Endothelial cell (in vitro differentiated cells): ENCODE measurements at places on chromosomes 12 and 14. TPM values are rescaled to one million over a fixed set of nuclear protein-coding genes. Genes with fewer than 3 reads are reported as not detected.

GRCh38 chr14:103121846-103122584 lies 1.2 kb upstream of the TNFAIP2 start:
- peak; percentile 79 for DNase-seq

C12orf75 gene
- 24.0 TPM for total RNA-seq

DNA sequence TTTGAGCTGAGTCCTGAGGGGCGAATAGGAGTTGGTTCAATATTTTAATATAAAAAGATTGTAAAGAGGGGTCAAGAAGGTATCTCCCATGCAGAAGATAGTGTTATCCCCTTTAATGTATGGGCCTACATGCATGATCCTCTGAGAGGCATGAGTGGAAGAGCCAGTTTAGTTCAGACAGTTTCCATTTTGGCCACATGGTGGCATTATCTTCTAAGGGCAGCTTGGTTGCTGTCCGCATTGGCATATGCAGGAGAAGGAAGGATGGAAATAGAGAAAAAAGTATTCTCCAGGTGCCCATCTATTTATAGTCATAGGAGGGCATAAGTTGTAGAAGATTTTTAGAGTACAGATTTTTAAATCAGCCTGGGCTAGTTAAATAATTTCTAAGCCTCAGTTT lies 5.4 kb downstream of the SAMD4A start:
- peak; percentile 45 for DNase-seq

GRCh38 chr12:29694002-29694401 lies 89.7 kb downstream of the TMTC1 start:
- no peak for DNase-seq

GRCh38 chr12:66573605-66574004 lies 105.3 kb downstream of the GRIP1 start:
- DNase-seq: no peak

GRCh38 chr12:52788876-52789636 lies 6.9 kb downstream of the KRT3 start:
- no peak for DNase-seq

GRCh38 chr12:55955344-55955743 lies 10.5 kb downstream of the PMEL start:
- no peak for DNase-seq

GRCh38 chr12:107478881-107479280 lies 206.7 kb upstream of the PWP1 start:
- no peak for DNase-seq

TCL1A gene
- not detected for total RNA-seq

DNA sequence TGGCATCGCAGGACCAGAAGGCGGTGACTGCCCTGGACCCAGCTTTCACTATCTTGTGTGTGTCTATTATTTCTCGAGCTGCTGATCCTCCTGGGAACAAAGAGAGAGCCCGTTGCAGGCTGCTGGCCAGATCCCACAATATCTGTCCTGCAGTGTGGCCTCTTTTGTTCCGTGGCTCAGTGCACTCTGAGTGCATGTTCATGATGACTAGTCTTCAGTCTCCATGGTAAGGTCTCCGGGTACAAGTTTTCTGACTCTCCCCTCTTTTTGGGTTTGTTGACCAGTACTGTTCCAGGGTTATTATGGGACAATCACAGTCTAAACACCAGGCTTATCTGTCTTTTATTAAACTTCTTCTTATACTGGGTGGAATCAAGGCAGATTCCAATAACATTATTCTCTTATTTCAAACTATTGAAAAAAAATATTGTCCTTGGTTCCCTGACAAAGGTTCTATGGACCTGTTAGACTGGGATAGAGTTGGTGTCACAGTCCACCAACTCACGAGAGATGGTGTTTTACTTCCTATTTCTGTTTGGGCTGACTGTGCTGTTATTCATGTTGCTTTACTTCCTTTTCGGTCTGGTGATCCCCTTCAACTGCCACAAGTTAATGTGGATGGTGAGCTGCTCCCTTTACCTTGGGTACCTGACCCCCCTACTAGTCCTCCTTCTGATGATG lies 192.9 kb upstream of the ALG10B start:
- DNase-seq: no peak

DNA sequence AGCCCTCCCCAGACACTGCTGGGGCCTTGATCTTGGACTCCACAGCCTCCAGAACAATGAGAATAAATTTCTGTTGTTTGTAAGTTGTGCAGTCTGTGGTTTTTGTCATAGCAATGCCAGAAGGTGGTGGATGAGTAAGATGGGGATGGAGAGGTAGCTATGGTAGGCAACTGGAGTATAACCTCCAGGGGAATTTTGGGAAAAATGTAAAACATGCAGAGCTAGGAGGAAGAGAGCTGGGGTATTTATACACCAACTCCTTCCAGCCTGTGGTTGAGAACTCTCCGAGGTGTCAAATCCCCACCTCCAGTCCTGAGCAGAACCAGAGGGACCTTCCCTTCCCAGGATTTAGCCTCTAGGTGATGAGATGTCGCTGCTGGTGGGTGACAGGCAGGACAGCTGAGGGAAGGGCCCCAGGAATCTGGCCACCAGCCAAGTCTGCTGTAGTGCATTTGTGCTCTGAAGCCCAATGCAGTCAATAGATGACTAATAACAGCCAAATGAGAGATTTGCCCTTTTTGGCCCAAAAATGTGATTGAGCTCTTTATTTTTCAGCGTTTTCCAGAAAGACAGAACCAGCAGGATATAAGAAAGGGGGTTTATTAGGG lies 19.1 kb upstream of the CEP170B start:
- DNase-seq: no peak

DNA sequence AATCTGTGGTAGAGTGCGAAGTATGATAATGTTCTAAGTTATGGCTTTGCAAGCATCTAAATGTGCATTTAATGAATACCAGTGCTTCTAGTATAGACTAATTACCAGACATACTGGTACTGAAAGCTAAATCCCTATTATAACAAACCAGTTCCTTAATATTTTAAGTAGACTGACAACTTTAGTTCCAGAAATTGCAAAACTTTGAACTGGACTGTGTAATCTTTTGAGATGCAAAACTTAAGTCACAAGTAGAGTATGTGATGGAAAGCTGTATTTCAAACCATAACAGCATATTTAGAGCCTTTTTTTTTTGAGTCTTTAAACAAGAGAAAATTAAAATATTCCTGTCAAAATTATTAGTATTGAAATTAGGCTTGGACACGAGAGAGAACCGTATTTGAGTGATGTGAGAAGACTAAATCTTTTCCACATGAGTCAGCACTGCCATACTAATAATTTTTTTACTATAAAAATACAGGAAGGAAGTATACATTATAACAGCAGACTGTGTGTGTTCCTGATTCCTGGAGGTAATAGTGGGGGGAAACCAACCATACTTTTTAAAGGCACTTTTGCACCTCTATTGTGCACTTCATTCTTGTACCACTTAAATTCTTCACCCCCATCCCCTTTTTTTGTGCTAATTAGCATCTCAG lies 45.5 kb downstream of the PPM1A start:
- no peak for DNase-seq

IL22 gene
- total RNA-seq: not detected

DNA sequence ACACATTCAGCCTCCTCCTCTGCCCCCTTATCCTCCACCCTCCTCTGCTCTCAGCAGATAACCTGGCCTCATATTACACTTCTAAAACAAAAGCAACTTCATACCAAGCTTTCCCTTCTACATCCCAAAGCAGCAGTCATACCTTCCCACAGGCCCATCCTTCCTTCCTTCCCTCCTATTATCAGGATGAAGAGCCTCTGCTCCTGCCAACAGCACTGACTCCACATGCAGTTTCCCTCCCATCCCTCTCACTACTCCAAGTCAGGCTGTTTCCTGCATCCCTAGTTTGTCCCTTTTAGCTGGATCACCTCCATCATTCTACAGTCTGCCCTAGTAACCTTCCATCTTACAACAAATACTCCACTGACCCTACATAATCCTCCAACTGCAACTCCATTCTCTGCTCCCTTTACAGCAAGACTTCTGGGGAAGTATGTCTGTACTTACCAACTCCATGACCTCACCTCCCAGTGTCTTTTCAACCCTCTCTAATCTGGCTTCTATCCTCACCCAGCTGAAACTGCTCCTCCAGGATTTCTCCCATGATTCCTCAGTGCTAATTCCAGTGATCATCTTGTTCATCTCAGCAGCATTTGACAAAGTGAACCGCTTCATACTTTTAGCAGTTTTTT lies 4.9 kb upstream of the YEATS4 start:
- DNase-seq: no peak

KRT83 gene
- total RNA-seq: not detected

FAM216A gene
- 3.1 TPM for total RNA-seq

DNA sequence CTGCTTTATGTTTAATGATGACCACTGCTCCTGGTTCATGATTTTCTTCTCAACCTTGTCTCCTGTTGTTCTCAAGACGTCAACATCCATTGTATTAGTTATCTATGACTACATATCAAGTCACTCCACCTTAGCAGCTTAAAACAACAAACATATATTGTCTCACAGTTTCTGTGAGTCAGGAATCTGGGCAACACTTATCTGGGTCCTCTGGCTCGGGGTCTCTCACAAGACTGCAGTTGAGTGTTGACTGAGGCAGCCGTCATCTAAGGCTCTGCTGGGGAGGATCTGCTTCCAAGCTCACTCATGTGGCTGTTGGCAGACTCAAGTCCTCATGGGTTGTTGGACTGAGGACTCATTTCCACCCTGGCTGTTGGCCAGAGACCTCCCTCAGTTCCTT lies 27.3 kb upstream of the FRS2 start:
- no peak for DNase-seq

GRCh38 chr12:125015680-125016310 lies 22.4 kb downstream of the BRI3BP start:
- DNase-seq: no peak

SERPINA3 gene
- total RNA-seq: not detected

PRPH gene
- total RNA-seq: not detected

CD163 gene
- total RNA-seq: 0.90 TPM

- DNase-seq: no peak
Observed at GRCh38 chr14:81172353-81172752, 48.4 kb downstream of the GTF2A1 start.

- DNase-seq: no peak
Observed at GRCh38 chr14:95491936-95492608, 24.4 kb downstream of the SYNE3 start.

- no peak for DNase-seq
Observed at GRCh38 chr14:57988445-57988844, 122.6 kb upstream of the SLC35F4 start.
